ENCODE measurements at places on chromosomes 3 and 15.
A peak's percentile ranks its signal among the peaks of the same experiment; 100 is the strongest.

DNA sequence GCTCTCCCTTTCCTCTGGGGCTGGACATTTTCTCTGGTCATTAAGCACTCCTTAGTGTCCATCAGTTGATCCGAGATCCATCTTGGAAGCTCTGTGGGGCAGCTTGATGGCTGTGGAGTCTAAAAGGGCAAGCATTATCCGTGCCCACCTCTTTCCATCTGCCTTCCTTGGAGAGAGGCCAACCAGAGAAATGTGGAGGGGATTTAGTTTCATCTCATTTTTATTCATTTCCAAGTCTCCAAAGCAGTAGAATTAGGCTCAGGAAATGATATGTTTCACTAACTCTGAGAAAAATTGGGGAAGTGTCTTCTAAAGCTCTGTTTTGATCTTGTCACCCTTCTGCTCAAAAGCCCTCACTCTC, 95.9 kb upstream of the KLHL25 start:
- no peak for DNase-seq

- DNase-seq: peak; percentile 45
Measured at GRCh38 chr15:67064607-67065530, 533 bp upstream of the SMAD3 start.

DNA sequence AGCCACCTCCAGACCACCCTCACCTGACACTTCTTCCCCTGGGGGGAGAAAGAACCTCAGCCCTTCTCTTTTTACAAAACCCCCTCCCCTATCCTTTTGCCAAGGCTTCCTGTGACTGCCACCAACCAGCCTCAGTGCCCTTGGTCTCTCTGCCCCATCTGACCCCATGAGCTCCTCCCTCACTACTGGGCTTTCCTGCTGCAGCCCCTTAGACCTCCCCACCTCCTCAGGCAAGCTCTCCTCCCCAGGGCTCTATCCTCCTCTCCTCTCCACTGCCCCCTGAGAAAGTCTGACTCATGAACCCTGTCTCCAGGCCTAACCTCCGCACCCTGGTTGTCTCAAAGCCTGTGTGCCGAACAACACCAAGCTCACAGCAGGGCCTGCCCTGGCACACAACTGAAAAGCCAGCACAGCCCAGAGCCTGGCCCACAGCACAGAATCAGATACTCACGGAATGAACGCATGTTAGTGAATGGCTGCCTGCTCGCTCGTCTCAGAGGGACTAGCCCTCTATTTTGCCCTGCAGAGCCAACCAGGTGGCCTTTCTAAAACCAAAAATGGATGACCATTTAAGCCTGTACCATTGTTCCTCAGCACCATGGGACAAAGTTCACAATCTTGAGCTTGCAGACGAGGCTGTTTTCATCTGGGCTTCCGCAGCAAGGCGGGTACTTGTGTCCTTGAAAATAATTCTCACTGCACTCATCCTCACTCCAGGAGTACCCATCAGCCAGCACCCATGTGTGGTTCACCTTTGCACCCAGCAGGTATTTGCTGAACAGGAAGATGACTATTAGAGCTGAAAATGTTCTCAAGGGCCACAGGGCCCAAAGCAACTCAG, 1.7 kb downstream of the CHDH start:
- no peak for DNase-seq

- no peak for DNase-seq
Measured at GRCh38 chr3:37096975-37097374, 77.4 kb downstream of the LRRFIP2 start.

DNA sequence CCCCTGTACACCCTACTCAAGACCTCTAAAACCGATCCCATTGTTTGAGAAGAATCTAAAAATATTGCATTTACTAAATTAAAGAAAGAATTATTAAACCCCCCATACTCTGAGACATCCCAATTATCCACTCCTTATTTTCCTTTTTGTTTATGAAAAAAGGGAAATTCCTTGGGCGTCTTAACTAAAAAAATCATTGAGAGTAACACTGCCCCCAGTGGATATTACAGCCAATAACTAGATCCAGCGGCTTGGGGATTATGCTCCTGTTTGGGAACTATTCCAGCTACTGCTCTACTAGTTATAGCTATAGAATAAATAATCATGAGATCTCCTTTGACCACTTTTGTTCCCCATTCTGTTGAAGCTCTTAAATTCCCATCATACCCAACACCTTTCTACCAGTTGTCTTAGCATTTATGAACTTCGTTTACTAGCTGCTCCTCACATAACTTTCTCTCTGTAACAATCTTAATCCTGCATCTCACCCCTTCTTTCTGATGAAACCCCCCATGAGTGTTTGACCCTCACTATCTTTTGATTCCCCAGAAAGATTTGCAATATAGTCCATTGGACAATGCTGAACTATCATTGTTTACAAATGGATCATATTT, 12.7 kb upstream of the CFAP91 start:
- no peak for DNase-seq

Data from KG1 (cell line).